Activated CD4-positive, alpha-beta T cell treated with anti-CD3 and anti-CD28 coated beads, Interleukin-2, amount 10 ng/mL, durations not matched to agents 7 days and 5 days (primary cell): ENCODE measurements at places on chromosomes 7 and 10.
A peak's percentile ranks its signal among the peaks of the same experiment; 100 is the strongest.

- no peak for DNase-seq
These were observed 213.2 kb upstream of the MDFIC start for GRCh38 chr7:114708646-114709045.

DNA sequence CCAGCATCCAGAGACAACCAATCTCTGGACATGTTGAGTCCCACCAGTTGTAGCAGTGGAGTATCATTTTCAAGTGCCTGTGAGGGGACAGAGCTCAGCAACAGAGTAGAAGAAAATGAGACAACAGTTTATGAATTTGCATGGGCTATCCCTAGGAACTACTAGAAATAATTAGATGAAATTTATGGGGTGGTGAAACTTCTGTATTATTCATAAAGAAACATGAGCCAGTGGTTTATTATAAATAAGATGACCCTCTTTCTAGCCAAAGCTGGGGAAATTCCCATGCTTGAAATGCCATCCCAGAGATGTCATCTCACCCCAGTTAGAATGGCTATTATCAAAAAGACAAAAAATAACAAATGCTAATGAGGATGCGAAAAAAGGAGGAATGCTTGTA is 55.1 kb upstream of the ITGB8 start:
- DNase-seq, result no peak

DNA sequence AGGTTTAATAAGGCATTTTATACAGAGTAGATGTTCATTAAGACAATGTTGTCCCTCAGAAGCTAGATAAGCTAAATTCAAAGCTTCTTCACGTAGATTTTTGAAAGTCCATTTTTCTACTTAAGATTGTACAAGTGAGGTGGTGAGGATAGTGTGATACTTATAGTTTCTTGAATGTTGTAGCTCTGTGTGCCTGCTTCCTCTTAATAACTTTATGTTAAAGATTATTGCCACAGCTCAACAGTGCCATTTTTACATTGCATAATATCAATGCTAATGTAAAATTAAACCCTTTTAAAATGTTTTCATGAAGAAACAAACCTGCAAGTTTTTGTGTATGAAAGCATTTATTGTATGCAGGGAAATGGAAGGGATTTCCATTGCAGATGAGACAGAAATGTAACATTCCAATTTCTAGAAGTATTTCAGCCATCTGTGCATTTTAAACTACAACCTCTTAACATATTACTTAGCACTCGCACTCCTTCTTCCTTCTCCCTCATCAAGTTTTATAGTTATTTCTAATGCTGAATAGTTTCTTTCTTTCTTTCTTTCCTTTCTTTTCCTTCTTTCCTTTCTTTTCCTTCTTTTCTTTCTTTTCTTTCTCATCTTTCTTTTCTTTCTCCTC is 212.0 kb downstream of the TWIST1 start:
- DNase-seq, result no peak

DNA sequence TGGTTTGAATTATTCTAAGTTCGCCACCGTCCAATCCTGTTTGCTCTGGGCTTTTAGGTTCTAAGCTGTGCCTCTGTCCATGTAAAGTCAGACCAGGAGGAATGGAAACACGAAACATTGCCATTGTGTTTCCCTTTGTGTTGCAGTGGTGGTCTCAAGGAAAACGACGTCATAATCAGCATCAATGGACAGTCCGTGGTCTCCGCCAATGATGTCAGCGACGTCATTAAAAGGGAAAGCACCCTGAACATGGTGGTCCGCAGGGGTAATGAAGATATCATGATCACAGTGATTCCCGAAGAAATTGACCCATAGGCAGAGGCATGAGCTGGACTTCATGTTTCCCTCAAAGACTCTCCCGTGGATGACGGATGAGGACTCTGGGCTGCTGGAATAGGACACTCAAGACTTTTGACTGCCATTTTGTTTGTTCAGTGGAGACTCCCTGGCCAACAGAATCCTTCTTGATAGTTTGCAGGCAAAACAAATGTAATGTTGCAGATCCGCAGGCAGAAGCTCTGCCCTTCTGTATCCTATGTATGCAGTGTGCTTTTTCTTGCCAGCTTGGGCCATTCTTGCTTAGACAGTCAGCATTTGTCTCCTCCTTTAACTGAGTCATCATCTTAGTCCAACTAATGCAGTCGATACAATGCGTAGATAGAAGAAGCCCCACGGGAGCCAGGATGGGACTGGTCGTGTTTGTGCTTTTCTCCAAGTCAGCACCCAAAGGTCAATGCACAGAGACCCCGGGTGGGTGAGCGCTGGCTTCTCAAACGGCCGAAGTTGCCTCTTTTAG is 46.3 kb upstream of the DMBT1 start:
- DNase-seq, result no peak

DNA sequence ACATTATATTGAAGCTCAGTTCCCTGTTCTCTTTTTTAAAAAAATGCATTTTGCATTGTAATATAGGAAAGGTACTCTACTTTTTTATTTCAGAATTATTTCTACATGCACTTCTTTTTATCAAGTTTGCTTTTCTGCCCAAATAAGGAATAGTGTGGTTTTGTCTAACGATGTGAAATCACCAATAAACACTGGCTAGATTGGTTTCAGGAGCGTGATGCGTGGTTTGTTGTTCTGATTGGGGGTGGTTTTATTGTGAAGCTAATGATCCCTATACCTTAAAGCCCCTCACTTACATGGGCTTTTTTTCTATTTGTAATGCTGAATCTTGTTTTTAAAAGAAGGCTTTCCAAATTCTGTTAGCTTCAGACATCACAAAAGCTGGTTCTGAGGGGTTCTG is 17.6 kb downstream of the ENTPD7 start:
- no peak for DNase-seq

DNA sequence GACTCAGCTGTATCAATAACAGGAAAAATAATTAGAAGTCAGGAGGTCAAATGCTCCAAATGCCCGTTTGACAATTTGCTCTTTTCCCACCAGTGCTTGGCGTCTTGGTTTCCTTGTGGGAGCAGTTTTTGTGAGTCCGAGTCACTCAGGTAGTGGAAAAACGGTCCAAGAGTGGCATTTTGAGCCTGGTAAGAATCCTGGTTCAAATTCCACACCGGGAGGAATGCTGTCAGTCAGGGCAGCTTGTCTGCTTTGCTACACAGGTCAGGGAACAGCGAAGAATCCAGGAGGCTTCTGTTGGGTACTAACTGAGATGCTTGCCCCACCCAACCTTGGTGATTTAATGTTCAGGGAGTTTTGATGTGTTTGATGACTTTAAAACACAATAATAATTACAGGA is 209.5 kb downstream of the HERPUD2 start:
- DNase-seq, result no peak

DNA sequence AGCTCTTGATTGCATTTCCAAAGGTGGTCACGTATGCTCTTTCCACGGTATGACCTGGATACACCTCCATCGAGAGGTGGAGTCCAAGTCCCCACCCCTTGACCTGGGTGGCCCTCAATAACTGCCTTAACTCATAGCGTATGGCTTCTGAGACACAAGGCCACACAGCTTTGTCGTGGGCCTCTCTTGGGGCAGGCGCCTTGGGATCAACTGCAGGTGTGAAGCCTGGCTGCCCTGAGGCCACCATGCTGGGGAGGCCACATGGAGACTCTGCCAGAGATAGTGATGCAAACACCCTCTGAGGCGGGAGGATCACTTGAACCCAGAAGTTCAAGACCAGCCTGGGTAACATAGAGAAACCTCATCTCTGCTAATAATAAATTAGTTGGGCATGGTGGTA is 30.7 kb upstream of the RASGEF1A start:
- DNase-seq, result no peak

DNA sequence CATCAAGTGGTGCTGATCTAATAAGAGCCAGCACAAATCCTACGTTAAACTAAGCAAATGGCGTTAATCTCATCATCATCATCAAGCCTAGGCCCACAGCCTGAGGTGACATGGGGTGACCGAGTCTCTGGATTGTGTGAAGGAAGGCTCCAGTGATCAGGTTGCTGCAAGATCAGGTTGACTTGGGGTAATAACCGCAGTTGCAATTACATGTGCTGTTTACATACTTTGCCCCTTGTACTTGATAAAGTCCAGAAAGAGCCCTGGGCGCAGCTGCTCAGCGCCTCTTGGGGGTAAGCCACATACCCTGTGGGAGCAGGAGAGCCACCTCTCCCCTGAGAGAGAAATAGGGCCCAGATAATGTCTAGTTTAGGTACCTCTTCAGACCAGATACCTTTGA is 228.1 kb downstream of the WDR11 start:
- no peak for DNase-seq

DNA sequence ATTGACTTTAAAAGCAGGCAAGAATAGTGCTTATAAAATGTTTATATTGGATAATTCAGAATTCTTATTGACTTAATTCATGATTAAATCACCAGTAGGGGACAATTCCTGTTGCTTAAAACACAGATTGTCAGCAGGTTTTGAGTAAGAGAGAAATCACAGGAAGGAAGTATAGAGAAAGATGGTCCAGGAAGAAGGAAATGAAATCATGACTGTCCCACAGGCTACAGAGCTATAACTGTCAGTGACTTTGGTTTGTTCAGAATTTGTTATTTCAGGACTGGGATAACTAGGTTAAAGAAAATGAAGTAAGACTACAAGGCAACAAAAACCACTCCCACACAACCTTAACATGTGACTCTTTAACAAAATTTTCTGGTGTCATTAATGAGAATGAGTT is 6.8 kb downstream of the GNGT1 start:
- DNase-seq, result no peak

DNA sequence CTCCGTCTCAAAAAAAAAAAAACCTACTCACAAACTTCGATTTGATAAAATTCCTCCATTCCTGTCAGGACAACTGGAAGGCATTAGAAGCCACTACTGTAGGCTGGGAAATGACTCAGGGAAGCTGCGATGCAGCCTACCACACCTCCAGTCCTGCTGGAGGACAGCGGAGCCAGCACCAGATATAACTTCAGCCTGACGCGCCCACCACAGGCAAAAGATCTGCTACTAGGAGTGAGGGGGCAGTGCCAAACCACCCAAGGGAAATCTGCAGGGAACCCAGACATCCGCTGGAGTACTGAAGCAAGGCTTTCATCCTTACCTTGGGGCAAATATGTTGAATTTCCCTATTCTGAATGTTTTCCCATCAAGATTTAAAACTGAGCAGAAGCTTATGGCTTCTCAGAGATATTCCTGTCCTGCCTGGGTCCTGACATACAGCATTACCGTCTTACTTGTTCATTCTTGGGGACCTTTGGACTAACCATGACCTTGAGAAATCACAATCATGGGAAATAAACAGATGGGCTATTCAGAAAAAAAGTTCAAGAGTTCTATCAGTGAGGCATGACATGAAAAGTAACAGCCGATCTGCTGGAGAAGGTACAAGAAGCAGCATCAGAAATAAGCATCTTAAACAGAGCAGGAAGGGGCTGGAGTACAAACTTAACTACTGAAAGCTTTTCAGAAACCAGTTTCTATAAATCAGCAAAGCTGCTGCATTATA is 20.4 kb downstream of the BCCIP start:
- DNase-seq, result no peak

- DNase-seq, result no peak
These were observed 564.1 kb upstream of the KCND2 start for GRCh38 chr7:119708891-119709290.

DNA sequence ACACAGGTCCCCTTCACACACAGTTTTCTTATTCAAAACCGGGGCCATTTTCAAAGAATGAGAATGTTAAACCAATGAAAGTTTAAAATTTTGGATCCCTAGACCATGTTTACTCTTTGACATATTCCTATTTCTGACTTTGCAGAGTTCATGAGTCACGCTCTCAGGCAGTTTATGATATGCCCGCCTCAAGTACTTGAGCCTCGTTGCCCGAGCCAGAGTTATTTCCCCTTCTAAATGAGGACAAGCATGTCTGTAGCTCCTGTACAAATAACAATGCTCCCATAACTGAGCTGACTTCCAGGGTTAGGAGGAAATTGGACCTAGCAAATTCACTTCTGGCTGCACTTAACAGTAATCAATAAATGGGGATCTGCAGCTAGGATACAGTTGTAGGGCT is 87.9 kb upstream of the PDE1C start:
- DNase-seq, result no peak

DNA sequence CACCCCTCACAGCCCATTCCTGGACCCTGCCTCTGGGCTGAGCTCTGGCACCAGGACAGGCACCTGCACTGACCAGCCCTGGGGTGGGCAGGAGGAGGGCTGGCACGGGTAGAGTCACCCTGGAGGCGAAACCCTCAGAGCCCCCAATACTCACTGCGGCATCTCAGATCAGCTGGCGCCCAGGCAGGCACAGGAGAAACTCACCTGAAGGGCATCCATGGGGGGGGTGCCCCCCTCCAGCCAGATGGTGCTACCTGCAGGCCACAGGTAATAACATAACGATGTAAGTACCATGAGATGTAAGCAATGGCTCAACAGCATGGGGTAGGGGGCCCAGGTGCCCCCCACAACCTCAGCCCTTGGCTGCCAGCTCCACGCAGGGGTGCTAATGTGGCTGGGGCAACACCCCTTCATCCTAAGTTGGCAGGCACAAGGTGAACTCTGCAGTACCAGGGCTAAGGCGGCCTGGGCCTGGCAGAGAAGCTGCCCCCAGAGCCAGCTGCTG is 12.1 kb upstream of the PYROXD2 start:
- no peak for DNase-seq

GRCh38 chr10:84254552-84255478 is 10.0 kb downstream of the RGR start:
- no peak for DNase-seq

DNA sequence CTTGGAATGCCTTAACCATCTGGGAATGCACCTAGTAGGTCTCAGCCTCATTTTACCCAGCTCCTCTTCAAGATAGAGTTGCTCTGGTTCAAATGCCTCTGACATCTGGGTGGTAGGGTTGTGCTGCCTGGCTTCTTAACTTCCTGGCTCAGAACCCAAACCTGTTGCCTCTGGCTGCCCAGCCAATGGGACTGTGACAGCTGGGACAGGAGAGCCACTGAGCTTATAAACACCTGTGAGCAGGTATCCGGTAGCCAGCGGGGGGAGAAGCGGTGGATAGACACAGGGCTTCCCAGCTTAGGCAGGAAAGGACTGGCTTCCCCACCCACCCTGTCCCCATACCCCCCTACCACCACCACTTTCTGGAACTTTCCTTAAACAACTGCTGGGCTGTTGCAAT is 115.8 kb upstream of the CARD11 start:
- DNase-seq, result no peak

- DNase-seq, result peak; percentile 33
These were observed 23.0 kb upstream of the EGFR start for GRCh38 chr7:54995610-54996363.

GRCh38 chr10:60883187-60883586 is 60.8 kb downstream of the RHOBTB1 start:
- DNase-seq, result peak; percentile 22

GRCh38 chr10:63236113-63236935 is 103.2 kb downstream of the NRBF2 start:
- peak; percentile 35 for DNase-seq
